ENCODE measurements at places on chromosomes 7 and 10.
A peak's percentile ranks its signal among the peaks of the same experiment; 100 is the strongest.

DNA sequence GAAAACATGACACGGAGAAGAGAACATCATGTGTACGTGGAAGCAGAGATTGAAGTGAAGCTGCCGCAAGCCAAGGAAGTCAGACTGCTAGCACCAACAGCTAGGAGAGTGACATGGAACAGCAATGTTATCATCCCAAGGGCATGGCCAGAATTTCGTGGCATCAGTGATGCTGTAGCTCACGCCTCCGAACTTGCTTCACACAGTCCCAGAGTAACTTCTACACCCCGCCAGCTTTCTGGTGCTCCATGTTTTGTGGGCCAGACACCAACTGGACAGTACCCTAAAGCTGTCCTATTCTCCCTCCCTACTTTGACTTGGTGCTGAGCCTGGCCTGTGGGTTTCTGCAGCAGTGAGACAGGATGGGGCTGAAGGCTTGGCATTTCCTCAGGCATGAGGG, 33.0 kb upstream of the EMX2 start:
- no peak for DNase-seq

DNA sequence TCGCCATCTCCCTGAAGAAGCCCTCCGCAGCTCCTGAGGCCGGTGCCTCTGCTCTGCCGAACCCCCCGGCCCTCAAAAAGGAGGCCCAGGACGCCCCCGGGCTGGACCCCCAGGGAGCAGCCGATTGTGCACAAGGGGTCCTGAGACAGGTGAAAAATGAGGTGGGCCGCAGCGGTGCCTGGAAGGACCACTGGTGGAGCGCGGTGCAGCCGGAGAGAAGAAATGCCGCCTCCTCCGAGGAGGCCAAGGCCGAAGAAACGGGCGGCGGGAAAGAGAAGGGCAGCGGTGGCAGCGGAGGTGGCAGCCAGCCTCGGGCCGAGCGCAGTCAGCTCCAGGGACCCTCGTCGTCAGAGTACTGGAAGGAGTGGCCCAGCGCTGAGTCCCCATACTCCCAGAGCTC, 85.1 kb upstream of the SH2B2 start:
- no peak for DNase-seq

DNA sequence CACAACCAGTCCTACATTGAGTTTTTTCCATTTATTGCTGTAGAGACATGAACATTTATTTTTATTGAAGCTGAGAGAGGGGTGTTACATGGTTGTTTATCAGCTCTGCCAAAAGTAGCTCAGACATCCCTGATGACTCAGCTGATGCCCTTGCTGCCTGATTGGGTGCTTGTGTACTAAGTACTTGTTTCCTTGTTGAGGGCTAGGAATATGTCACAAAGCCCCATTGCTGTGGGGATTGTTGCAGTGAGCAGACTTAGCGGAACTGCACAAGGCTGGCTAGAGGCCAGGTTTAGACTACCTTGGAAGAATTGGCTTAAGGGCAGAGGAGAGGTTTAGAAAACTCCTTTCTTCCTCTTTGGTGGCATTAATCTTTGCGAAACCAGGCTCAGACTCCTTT, 110.6 kb downstream of the AUTS2 start:
- DNase-seq: no peak

GRCh38 chr10:71921324-71922027, 42.7 kb upstream of the CHST3 start:
- no peak for DNase-seq

DNA sequence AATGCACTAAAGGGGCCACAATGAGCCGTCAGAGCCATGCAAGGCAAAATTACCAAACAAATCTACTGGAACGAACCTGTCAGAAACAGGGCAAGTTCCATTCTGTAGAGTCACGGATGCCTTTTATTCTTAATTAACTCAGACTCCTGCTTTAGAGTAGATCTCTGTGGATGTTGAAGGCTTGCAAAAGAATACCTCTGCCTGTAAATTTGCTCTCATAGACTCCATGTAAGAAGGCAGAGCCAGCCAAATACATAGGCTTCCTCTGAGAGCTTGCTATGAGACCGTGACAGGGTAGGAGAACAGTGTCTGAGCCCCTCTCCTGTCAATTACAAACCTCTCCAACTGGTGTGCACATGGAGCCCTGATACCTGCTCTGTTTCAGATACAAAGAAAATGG, 787.9 kb upstream of the POM121L12 start:
- no peak for DNase-seq

DNA sequence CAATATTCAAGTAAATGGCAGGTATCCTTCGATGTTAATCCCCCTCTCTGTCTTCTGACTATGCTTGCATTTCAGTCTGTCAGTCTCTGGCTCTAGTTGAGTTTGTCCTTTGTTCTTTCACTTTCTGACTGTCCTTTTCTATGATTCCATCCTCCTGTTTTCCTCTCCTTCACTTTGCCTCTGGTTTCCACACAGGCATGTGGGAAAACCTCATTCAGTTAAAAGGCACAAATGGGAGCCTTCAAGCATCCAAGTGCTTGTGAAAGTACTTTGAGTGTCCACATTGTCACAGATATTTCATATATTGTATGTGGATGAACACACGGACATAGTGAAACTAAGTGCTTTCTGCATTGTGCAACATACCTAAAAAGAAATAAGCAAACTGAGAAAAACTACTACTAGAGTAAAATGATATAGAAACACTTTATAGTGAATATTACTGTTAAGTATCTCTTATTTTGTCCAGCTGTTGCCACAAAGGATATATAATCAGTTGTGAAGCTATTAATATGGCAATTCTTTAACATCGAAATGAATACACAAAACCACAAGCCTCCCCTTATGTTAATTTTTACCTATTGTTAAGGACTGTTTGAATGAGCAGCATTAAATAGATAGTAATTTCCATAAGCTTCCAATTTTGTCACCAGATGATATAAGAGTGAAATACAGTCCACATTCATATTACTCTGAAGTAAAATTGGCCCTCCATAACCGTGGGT, 71.7 kb downstream of the NRBF2 start:
- no peak for DNase-seq

- DNase-seq: no peak
Measured at GRCh38 chr7:2651336-2651735, 19.6 kb downstream of the TTYH3 start.

DNA sequence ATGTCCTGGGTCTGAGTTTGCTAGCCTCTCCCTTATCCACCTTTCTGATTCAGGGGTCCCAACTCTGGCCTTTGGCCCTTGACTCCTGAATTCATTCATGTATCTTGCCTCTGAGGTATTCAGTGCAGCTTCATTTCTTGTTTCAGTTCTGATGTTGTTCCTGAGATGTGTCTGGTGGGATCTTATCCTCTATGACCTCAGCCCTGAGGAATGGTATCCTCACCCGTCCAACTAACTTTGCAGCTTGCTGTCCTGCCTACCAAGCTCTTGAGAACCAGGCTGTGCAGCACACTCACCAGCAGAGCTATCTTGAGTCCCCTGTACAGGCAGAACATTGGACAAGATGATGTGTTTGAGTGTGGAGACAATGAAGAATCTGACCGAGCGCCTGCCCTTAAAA, 13.8 kb downstream of the SUFU start:
- no peak for DNase-seq

- no peak for DNase-seq
Measured at GRCh38 chr10:114281006-114281405, 42.0 kb downstream of the VWA2 start.

GRCh38 chr7:111855842-111856227, 293.5 kb upstream of the IMMP2L start:
- DNase-seq: no peak

DNA sequence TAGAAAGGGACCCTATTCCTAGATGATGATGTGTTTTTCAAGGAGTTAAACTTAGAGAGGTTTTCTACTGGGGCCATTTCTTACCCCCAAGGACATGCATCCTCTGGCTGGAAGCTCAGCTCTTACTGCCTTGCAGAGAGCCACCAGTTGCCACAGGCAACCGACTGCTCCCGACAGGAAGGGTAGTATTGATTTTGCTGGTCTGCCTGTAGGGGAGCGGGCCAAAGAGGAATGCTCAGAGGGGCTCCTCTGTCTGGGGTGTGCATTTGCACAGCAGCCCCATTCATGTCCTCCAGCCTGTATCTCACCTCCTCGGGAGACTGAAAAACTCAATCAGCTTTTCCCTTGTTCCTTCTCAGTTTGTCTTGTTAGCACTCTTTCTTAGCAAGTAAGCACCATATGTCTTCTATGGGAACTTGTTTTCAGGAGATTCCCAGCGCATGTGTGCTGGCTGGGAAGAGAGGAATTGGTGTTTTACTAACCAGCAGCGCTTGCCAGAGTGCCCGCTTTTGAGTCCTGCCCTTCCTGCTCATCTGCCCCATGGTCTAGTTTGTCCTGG, 739.0 kb upstream of the GALNT17 start:
- DNase-seq: no peak

GRCh38 chr7:106126170-106126938, 14.2 kb upstream of the SYPL1 start:
- DNase-seq: peak; percentile 50

GRCh38 chr10:89516149-89516832, 19.1 kb downstream of the SLC16A12 start:
- DNase-seq: peak; percentile 94

GRCh38 chr7:30062587-30062986, 34.4 kb downstream of the PLEKHA8 start:
- DNase-seq: peak; percentile 29

DNA sequence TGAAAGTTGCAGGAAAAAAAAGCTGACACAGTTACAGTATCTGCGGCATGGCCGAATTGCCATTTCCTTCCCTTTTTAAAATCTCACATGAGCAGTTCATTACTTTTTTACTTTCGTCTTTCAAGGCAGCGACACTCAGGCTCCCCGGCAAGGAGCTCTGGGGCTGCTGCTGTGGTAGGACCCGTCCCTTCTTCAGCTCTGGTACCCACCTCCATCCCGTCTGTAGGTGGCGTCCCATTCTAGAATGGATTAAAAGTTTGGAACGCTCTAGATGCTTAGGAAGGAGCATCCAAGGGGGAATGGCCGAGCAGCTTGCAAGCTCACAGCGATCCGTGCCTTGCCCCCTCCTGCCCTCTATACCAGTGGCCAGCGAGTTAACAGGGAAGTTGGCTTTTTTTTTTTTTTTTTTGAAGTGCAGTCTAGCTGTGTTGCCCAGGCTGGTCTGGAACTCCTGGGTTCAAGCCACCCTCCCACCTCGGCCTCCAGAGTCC, 22.8 kb upstream of the TTYH3 start:
- no peak for DNase-seq

GRCh38 chr7:106312099-106312871, 27.5 kb upstream of the NAMPT start:
- DNase-seq: no peak

GRCh38 chr10:75350791-75351190, 50.8 kb downstream of the ZNF503 start:
- DNase-seq: no peak

GRCh38 chr7:129370812-129371211, 63.4 kb upstream of the STRIP2 start:
- no peak for DNase-seq

- DNase-seq: no peak
Measured at GRCh38 chr10:62744136-62744535, 60.4 kb upstream of the ADO start.

DNA sequence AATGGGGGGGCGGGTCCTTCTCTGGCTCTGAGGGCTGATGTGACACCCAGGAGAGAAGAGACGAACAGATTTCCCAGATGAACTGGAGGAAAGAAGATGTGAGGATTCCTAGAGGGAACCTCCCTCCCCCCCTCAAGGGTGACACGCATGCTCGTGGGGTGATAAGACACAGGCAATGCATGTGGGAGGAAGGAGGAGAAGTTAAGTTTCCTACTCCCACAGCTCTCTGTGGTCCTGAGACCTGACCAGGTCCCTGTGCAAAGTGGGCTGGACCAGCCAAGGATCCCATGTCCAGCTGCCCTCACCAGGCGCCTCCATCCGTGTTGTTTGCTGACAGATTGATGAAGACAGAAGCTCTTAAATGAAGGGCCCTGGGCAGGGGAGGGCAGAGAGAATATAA, 112.6 kb downstream of the SH3PXD2A start:
- DNase-seq: no peak

DNA sequence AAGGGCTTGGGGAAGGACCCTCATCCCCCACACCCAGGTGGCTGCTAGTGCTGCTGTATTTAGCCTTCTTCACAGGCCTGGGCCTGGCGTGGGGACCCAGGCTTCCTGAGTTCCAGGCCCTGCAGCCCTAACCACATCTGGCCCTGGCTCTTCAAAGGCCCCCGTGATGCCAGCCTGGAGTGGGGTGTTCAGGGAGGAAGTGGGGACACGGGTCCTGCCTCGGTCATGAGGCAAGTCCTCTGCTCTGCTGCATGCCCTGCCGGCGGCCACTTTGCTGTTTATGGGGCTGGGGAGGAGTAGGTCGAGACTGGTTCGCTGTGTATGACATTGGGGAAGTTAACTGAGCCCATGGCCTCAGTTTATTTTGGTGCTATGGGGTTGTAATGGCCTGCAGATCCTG, 8.5 kb upstream of the AQP1 start:
- no peak for DNase-seq

DNA sequence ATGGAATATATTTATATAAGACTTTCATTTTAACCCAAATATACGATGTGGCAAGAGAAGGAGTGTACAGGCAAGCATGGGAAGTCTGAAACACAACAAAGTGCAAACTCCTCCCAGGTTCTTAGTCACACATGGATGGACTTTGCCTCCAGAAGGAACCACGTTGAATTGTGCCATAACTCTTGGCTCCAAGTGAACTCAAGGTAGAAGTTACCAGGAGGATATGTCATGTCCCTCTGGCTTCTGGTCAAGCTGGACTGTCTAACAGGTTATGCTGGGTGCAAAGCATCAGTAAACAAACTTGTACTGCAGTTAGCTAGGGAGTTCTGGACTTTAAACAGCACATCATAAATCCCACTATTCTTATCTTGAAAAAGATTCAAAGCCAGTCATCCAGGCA, 328.3 kb upstream of the TEX47 start:
- no peak for DNase-seq

- no peak for DNase-seq
Measured at GRCh38 chr7:4957847-4958476, 1.0 kb downstream of the MMD2 start.

- DNase-seq: no peak
Measured at GRCh38 chr7:26853788-26854393, 10.5 kb downstream of the SKAP2 start.

DNA sequence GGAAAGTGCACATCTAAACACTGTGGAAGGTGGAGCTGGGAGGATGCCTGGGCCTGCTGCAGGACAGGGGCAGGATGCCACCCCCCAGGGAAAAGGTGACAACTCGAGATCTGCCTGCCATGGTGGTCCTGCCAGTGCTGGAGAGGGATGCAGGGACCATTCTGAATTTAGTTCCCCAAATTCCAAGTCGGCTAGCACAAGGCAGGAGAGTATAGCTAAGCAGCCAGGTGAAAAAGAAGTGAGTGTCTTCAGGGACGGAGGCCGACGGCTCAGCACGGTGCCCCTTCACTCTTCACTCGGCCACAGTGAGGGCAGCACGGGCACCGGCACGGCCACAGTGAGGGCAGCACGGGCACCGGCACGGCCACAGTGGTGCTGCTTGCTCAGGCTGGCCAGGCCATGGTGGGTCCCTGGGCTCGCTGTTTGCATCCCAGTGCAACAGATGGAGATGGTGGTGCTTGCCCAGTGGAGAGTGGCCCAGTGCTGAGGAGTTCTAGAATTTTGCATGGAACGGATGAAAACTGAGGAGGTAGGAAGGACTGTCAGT, 161.3 kb upstream of the SHH start:
- DNase-seq: peak; percentile 29

All from SJSA1 (cell line).